Activated CD8-positive, alpha-beta memory T cell treated with anti-CD3 and anti-CD28 coated beads for 1 hour (primary cell): ENCODE measurements at places on chromosomes 1 and 21.

GRCh38 chr1:157092831-157093230, 6.8 kb downstream of the ETV3L start:
- DNase-seq, result no peak

DNA sequence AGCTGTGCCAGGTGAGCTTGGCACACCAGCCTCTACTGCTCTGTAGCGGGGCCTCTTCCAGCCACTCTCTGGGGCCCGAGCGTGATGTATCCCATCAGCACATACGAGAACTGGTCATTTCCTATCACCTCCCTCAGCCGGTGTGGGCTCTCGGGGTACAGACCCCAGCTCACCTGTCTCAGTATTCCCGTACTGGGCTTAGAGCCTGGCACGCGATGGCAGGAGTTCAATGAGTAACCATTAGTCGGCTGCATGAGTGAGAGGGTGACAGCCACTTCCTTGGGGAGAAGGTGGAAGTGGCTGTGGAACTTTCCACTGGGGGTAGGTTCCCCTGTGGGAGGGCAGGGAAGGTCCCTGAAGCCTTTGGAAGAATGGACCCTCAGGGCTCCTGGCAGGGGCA, 46.1 kb downstream of the ECE1 start:
- no peak for DNase-seq

DNA sequence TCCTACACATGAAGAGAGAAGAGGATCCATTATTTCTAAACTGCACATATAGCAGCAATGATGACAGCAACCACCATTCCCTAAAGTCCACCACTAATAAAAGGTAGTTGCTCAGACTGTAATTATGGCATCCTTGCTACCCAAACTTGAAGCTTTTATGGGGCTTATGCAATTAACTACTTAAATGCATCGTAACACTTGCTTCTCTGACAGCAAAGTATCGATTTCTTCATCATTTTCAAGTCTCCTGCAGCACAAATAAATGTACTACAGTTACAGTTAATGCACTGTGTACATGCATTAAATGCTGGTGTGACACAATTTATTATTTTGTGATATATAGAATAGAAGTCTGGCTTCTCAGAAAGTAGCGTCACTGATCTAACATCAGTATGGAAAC, 241.7 kb downstream of the USH2A start:
- no peak for DNase-seq

GRCh38 chr1:177849130-177849529, 120.7 kb downstream of the SEC16B start:
- DNase-seq, result no peak

DNA sequence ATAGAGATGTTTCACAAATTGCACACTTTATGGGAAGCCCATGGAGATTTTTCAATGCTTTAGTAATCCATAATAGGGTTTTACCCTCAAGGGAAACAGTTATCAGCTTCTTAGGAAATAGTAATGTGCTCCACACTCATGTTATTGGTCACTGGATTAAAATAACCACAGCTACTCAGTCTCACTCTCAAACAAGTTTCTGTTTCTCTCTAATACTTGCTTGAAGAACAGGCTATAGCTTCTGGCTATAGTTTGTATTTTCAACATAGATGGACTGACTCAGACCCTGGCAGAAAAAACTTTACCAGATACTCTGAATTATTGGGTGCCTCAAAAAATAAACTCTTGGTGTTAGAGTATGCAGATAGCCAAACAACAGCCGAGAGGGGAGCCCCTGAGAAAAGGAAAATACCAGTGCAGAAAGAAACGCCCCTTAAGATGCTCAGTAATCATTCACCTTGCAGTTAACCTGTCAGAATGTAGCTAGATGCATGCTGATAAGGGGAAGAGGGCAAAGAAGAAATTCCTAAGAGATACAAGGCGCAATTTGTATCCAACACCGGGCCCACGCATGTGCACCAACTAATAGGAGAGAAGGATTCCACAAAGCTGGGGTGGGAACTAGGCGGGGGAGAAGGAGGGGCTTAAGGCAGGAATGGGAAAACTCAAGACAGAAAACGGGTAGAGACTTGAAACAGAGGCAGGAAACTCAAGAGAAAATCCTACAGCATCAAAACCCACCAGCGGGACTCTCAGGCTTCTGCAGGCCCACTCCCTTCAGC, 30.4 kb upstream of the PDE4B start:
- no peak for DNase-seq

- no peak for DNase-seq
Measured at GRCh38 chr1:4093856-4094565, 193.9 kb upstream of the C1orf174 start.

- no peak for DNase-seq
Measured at GRCh38 chr1:99650030-99650429, 4.1 kb downstream of the PALMD start.

DNA sequence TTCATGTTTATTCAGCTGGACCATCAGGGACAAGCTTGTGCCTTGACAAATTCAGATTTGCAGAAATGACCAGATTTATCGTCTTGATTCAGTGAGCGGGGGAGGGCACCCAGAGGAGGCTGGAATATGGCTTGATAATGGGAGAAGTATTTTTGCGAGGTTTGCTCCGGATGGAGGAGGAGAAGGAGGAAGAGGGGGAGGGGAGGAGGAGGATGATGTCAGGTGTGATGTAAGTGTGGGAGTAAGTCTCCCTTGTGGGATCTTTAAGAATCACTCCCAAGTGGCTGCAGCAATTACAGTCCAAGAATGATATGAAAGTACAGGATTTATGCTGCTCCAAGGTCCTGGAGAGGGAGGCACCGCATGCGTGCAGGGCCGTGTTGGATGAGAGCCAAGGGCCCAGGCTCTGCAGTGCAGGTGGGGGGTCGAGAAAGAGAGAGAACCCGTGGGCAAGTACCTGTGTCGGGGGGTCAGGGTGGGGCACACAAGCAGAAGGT, 5.6 kb upstream of the ZNF496 start:
- no peak for DNase-seq

DNA sequence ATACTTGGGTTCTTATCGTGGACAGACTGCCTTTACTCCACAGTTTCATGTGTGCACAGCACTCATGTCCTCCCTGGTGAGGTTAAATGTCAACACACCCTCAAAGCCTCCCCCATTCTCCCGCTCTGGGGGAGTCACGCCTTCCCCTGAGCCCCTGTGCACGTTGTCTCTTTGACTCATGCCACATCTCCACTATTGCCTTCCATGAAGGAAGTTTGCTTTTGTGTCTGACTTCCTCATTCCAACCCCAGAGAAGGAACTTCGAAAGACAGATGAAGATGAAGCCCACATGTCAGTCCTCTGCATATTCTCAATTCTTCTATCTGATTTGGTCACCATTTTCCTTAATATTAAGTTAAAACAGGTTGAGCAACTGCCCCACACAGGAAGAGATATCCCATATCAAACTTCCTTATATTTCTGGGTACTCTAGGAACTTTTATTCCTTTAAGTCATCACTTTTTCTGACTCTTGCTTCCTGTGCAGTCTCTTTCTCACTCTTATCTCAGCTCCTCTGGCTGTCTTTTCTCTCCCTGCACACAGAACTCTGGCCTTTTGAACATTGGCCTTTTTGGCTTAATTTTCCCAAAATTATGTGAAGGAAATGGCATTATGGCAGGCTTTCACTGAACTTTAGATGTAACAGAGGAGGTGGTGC, 41.5 kb downstream of the C4BPA start:
- DNase-seq, result no peak

GRCh38 chr1:4087530-4088420, 187.7 kb upstream of the C1orf174 start:
- no peak for DNase-seq

GRCh38 chr1:220655509-220655908, 34.7 kb upstream of the C1orf115 start:
- DNase-seq, result no peak

DNA sequence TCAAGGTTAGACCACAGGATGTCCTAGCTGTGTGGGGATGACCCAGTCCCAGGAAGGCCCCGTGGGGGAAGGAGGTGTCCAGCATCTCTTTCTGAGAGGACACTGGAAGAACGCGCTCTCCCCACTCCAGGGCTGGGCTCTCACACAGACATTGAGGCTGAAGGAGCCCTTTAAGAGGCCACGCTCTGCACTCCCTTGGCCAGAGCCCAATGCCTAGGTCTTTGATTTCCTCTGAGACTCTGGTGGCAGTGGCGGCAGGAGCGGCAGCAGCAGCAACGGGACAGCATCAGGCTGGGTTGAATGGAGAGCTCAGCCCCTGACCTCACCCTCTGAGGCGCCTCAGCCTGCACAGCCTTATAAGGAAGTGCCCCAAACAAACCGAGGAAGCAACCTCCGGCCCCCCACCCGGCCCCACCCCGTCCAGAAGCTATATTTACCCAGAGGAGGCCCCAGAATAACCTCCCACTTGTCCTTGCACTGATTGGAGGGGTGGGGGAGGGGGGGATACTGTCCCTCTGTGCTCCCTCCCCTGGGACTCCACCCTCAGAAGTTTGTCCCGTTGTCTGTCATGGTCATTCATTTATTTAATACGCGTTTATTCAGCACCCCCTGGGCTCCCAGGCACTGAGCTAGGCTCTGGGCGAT, 12.3 kb downstream of the NES start:
- DNase-seq, result no peak

DNA sequence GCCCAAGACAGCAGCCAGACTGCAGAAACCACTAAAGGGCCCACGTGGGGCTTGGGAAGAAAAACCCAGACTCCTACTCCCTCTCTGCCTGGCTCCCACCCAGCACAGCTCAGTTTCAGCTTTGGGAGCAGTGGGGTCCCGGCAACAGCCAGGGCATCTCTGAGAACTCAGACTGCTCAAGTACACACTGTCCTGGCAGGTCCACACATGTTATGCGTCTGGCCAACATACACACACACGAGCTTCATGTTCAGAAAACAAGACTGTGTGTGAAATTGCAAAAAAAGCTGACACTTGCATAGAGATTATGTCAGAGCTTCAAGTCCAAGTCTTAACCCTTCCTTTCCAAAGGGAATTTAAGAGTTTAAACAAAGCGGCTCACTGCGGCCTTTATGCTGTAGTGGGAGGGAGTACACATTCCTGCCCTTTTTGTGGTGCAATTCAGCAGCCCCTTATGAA, 136.6 kb upstream of the CD34 start:
- no peak for DNase-seq

- DNase-seq, result no peak
Measured at GRCh38 chr1:220979371-220979770, 100.1 kb downstream of the HLX start.
